NCI-H187 treated with DMSO at 0.1 percent for 48 hours (cell line): ENCODE measurements at places on chromosomes 5 and 9.

DNA sequence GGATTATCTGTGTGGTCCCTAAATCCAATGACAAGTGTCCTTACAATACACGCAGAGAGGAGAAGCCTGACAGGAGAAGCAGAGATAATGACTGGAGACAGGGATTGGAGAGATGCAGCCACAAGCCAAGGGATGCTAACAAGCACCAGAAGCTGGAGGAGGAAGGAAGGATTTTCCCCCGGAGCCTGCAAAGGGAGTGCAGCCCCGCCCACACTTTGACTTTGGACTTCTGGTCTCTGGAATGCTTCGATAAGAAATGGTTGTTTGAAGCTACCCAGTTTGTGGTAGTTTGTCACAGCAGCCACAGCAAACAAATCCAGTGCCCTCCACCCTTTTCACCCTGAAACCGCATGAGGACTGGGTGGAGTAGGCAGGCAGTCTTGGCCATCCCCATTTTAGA is 77.2 kb upstream of the BOD1 start:
- DNase-seq, result no peak

DNA sequence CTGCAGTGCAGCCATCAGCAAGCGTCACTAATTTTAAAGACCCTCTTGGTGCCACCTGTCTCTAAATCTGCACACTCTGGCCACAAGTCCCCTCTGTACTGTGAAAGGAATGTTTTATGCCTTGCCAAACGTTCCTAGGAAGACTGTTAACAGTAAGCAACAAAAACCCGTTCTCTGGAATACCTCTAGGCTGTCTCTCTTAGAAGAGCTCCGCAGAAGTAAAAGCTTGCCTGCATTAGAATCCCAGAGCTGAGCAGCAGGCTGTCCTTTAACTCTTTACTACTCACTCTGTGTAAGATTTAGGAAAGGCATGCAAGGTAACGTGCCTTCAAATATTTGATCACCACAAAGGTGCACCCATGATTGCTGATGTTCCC is 53.9 kb upstream of the C9orf72 start:
- no peak for DNase-seq

DNA sequence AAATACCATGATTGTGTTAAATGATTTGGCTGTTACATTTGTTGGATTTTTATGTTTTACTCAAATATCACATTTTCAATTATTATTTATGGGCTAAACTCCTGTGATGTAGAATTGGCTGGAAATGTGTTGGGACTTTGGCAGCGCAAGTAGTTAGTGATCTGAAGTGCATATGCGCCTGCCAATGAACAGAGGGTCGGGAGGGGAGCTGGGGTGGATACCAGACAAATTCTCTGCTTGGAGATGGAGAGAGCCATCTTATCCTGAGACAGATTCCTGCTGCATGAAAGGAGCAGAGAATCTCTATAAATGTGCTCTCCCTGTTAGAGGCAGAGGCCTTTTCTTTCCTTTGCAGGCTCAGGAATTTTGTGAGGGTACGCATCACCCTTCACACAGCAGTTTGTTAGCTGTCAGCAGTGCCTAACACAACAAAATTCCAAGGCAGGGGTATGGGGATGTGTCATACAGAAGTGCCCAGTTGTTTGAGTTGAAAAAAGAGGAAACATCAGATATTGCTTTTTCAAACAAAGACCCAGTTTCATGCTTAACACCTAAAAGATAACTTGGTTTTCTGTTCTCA is 489.1 kb downstream of the CSNK1G3 start:
- no peak for DNase-seq

GRCh38 chr9:16272776-16273175 is 597.7 kb downstream of the BNC2 start:
- no peak for DNase-seq
